ENCODE measurements at places on chromosomes 7 and 10.

DNA sequence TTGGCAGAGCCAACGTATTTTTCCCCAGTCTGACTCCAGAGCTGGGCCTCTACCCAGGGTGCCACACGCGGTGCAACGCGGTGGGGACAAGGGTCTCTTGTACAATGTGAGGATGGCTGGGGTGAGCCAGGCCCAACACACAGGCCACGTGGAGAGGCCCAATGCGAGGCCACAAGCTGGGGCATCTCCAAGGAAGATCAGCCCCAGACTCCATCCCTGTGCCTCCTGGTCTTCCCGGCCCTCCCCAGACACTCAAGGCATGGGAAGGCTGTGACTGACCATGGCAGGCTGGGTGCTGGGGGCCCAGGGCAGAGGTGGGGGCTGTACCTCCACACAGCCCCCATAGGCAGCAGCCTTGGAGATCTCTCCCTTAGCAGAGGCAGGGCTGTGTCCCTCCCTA is 135.3 kb upstream of the FAM20C start:
- DNase-seq = no peak

DNA sequence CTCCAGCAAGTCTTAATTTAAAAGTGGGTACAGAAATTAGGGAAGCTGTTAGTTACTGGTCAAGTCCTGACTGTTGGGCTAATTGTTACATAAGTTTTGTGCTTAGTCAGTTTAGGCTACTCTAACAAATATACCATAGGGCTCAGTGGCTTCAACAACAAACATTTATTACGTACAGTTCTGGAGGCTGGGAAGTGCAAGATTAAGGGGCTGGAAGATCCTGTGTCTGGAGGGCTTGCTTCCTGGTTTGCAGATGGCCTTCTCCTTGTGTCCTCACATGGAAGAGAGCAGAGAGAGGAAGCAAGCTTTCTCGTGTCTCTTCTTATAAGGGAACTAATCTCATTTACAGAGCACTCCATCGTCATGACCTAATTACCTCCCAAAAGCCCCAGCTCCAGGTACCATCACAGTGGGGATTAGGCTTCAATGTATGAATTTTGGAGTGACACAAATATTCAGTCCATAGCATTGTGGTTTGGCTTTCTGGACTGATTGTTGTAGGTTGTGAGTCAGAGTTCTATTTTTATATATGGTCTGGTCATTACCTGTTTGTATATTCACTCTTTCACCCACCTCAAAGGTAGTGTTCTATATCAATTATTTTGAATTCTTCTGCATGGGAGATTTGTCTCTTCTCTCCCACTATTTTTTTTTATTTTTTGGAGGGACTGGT is 17.1 kb downstream of the ST7 start:
- no peak for DNase-seq

DNA sequence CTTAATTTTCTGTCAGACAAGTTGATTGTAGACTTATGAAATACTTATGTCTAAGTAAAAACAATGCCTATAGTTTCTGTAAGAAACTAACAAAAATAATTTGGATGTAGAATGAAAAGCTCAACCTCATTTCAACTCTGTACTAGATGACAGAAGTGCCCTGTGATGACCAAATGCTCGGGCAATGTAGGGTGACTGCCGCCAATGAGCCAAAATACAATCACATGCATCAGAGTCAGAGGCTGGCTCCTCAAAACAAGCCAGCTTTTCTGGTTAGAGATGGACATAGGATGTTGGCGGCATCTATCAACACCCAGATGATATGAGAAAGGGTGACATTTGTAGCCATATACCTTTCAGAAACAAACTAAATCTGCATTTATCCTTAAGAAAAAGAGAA is 23.9 kb downstream of the LMOD2 start:
- DNase-seq = no peak

GRCh38 chr7:95209276-95209675 is 115.1 kb downstream of the PON1 start:
- no peak for DNase-seq

- DNase-seq = no peak
Observed at GRCh38 chr10:87503886-87504285, 807 bp upstream of the MINPP1 start.

- DNase-seq = no peak
Observed at GRCh38 chr10:46080886-46081285, 34.8 kb upstream of the MSMB start.

DNA sequence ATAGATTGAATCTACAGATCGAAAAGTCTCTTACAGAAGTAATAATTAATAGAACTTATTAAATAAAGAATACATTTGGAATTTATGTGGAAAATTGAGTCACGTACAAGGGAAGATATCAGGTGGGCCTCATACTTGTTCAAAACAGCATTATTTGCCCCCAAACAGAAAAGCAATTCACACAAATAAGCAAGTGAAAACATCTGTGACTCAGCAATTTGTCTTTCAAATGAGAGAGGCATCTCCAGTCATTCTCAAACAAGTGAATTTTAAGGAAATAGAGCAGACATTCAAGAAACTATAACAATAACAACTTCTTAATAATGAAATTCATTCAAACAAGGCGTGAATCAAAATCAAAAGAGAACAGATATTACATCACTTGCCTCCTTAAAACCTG is 50.1 kb downstream of the SEMA3A start:
- no peak for DNase-seq

GRCh38 chr10:88114368-88114767 is 250.9 kb downstream of the PTEN start:
- peak; percentile 43 for DNase-seq

DNA sequence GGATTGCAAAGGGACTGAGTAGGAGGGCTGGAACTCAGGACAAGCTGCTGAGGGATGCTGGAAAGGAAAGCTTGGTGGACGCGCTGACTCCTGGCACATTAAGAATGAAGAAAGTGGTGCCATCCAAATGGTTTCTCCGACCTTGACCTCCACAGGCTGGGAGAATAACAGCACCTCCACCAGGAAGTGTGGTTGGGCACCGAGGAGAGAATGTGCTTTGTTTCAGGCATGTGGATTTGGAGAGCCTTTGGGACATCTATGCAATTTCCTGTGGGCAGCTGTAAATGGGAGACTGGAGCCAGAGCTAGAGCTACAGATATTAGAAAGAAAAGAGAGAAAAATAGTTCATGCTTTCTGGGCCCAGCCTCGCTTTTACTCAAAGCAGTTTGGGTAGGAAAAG is 29.8 kb upstream of the HABP2 start:
- no peak for DNase-seq

DNA sequence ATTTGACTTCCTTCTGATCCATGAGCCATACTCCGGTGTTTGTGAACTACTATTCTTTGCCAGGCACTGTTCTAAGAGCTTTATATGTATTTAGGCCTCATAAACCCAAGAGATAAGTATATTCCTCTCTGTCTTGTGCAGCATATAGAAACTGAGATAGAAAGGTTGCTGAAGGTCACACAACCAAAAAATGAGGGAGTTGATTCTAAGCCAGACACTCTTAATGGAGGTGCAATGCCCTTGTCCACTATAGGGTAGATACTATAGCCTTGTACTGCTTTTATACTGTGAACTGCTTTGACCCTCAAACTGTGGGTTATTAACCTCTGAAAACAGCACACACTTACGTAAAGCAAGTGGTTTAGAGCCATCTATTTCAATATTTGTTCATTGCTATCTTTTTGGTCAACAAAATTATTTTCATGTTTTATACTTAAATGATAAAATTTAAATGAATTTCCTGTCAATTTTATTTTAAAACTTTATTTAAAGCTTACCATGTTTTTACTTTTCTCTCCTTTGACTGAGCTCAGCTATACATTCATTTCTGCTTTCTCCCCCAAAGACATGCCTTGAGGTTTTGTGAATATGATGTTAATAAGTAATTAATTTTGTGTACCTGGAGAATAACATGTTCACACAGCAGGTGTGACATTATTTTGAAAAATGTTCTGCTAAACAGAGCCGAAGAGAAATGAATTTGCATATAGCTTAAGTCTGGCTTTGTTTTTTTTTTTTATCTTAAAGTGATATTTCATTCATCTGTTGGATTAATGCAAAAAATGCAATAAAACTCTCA is 687.3 kb downstream of the DNAJB9 start:
- DNase-seq = no peak

DNA sequence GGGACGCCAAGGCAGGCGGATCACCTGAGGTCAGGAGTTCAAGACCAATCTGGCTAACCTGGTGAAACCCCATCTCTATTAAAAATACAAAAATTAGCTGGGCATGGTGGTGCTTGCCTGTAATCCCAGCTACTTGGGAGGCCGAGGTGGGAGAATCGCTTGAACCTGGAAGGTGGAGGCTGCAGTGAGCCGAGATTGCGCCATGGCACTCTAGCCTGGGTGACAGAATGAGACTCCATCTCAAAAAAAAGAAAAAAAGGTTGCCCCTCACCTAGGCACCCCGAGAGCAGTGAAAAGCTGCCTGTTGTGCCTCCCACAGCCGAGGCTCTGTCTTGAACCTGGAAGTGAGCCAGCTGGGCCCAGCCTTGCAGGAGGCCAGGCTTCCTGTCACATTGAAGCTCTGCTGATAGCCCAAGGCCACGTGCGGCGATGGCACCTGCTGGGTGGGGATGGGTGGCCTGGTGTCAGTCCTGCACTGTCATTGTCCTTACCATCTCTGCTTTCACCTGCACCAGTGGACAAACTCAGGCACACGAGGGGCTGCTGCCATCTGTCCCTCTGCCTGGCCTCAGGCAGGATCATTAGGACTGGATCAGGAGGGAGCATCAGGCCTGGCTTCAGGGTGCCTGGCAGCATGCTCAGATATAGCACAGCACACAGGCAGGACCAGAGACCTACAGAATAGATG is 37.8 kb downstream of the DNAJB12 start:
- DNase-seq = no peak

- no peak for DNase-seq
Observed at GRCh38 chr10:82358486-82359099, 483.6 kb downstream of the NRG3 start.

DNA sequence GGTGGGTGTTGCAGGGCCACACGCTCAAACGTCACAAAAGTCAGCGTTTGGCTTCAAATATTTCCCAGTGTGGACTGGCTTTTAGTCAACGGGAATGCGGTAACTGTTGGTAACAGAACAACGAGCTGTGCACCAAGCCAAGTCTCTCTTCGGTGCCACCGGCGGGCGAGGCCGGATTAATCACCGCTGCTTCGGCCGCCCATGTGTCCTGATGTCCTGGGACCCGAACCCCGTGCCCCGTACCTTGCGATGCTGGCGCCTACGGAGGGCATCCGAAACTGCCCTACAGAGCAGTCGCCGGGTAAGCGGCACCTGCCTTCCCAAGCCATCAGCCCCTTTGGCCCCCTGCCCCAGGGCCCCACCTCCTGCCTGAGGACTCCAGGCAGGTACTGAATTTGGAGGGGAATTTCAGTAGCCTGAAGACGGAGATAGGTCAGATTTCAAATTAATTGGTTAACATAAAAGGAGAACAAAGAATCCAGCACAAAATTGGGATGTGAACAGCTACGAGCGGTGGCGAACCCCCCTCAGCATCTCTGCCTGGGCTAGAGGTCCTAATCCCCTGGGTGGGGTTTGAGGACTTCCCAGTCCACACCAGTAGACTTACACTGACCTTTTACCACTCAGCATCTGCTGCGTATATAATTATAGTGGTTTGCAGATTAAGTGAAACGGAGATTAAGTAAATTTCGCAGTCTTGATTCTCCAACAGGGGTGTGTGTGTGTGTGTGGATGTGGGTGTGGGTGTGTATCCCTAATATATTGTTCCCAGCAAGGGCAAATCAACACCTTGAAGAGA is at the start of gene LRRC72:
Gene LRRC72 (plus strand): TSS at position 84 of the 799 bp plus-strand sequence. CDS start 128 bp downstream, at position 212.
- DNase-seq = no peak

GRCh38 chr10:88081457-88082054 is 218.1 kb downstream of the PTEN start:
- DNase-seq = no peak

- no peak for DNase-seq
Observed at GRCh38 chr7:3105856-3106255, 62.2 kb upstream of the CARD11 start.

DNA sequence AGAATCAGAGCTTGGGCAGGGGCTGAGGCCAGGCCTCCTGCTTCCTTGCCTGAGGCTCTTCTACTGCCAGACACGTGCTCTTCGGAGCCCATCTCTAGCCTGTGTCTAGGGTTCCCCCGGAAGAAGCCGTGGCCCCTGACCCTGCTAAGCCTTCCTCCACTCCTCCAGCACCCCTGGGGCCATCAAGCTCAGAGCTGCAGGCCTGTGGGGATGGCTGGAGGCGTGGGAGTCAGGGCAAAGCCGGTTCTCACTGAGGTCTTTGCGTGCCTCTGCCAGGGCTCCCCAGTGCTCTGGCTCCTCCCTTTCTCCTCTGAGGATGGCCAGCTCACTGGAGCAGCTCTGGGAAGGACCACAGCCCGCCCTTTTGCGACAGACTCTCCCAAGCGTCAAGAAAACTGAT is 34.4 kb downstream of the GHRHR start:
- no peak for DNase-seq

DNA sequence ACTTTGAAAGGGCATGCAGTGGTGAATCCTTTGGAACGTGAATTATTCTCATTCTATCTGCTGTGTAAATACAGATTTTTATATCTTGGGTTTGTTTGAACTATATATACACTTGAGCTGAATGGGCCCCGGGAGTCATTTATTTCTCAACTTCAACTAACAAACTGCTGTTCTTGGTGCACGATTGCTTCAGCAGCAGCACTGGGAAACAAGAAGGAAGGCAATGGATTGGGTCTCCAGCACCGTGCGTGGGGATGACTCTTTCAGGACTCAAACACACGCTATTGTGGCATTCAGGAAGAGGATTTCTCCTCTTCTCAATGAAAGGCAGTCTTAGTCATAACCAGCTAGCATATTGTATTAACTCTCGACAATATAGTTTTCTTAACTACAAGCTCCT is 226.0 kb upstream of the NFE2L3 start:
- DNase-seq = no peak

DNA sequence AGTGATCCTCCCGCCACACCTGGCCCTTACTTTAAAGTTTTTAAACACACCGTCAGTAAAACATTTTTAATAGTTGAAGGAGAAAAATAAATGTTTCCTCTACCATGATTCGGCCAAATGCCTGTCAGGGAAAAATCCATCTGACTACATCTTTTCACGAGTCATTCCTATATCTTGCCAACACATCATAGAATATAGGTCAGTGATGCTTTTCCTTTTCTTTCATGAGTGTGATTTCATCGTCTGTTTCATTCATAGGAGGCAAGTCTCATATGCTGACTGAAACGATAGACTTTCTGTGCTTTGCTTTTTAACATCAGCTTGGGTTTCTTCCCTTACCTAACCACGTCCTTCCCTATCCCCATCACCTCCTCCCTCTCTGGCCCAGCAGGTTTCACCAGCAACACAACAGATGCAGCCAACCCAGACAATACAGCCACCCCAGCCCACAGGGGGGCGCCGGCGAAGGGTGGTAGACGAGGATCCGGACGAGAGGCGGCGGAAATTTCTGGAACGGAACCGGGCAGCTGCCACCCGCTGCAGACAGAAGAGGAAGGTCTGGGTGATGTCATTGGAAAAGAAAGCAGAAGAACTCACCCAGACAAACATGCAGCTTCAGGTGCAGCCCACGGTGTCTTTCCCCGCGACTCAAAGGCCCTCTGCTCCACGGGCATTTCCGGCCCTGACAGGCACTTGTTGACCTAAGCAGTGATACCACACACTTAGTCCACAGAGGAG is 149.2 kb downstream of the TRIL start:
- no peak for DNase-seq

All from tibial artery (tissue), 4 donors.